IPS-NIHi11 (cell line): ENCODE measurements at places on chromosomes 1 and 21.

- DNase-seq = no peak
These were observed 32.0 kb downstream of the TMEM53 start for GRCh38 chr1:44642255-44642654.

GRCh38 chr1:109112652-109113285 is 1.1 kb upstream of the ELAPOR1 start:
- DNase-seq = peak; percentile 91

GRCh38 chr1:99655376-99655775 is 9.5 kb downstream of the PALMD start:
- no peak for DNase-seq

- DNase-seq = no peak
These were observed 5.7 kb downstream of the S1PR1 start for GRCh38 chr1:101242324-101243050.

DNA sequence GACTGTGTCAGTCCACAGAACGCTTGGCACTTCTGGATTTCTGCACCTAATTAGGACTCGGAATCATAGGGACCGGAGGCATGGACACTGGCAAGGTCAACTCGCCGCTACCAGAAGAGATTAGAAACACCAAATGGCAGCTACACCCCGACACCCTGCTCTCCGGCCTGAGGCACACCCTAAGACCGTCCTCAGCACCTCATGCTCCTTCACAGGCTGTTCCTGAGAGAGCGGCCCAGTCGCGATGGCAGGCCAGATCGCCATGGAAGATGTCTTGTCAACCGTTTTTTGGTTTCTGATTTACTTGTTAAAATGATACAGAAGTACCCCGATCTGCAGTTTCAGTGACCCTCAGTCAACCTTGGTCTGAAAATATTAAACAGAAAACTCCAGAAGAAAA is 46.8 kb downstream of the NPHP4 start:
- no peak for DNase-seq

GRCh38 chr1:63602629-63603028 is 9.4 kb downstream of the PGM1 start:
- DNase-seq = no peak

DNA sequence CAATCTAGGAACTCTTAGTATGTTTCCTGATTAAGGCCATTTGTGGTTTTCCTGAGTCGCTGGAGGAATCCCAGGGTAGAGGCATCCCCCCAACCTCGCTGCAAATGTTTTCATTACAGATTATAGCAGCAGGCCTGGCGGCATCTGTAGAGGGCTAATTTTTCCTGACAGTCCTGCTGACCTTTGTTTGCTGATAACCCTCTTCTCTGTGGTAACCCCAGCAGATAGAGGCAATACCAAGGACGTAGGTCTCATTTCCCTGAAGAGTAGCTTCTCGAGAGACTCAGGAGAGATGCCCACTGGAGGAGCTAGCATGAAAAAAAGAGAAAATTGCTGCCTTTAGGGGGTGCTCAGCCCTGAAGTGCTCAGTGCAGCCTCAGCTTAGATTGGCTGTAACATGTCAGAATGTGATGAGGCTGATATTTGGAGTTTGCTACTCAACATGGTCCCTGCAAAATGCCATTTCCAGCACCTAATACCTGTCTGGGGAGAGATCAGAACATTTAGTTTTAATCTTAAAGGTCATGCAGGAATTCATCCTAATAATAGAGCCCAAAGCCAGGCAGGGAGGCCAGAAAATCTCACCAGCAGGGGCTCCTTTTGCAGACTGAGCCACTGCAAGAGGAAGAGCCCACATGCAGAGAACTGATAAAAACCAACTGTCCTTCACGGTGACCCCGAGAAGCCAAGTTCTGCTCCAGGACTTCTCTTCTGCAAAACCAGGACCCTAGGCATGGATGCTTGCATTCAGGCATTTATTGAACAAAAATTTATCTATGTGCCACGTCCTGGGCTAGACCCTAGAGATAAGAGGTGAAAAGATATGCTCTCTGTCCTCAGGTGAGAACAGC is 184.5 kb downstream of the KAZN start:
- no peak for DNase-seq

- no peak for DNase-seq
These were observed 5.8 kb upstream of the SPRR5 start for GRCh38 chr1:152941037-152941711.

- DNase-seq = no peak
These were observed 2.5 kb upstream of the UBASH3A start for GRCh38 chr21:42401154-42401553.

GRCh38 chr1:211182746-211183145 is 48.8 kb upstream of the KCNH1 start:
- no peak for DNase-seq

DNA sequence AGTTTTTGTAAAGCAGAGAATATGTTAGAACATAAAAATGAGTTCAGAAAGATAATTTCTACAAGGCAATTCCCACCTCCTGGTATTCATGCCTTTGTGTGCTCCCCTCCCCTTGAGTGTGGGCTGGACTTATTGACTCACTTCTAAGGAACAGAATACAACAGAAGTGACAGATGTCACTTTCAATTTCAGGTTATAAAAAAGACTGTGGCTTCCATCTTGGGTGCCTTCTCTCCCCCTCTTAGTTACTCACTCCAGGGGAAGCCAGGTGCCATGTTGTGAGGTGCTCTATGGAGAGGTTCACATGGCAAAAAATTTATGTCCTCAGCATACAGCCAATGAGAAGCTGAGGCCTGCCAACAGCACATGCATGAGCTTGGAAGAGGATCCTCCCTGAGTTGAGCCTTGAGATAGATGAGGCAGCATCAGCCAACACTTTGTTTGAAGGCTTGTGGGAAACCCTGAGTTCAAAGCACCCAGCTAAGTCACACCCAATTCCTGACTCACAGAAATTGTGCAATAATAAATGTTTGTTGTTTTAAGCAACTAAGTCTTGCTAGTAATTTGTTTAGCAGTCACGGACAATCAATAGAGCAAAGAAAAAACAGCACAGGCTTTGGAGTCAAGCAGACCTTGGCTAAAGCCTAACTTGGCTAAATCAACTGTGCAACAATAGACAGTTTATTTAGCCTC is 73.5 kb upstream of the NGF start:
- DNase-seq = no peak

DNA sequence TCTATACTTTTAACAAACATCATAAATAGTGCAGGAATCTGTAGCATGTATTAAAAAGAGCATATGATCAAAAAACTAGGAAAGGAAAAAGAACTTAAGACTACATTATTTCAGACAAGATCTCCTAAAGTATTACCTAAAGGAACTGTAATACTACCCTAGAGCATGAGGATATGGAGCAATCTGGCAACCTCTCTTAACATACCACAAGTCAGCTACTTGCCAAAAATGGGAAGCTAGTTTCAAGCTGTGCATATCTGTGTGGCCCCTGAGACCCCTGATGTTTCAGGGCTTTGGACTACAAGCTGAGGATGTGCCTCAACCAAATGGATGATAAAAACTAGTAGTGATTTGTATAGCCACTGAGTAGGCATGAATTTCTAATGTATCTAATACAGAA is 525.6 kb downstream of the PTBP2 start:
- DNase-seq = no peak

DNA sequence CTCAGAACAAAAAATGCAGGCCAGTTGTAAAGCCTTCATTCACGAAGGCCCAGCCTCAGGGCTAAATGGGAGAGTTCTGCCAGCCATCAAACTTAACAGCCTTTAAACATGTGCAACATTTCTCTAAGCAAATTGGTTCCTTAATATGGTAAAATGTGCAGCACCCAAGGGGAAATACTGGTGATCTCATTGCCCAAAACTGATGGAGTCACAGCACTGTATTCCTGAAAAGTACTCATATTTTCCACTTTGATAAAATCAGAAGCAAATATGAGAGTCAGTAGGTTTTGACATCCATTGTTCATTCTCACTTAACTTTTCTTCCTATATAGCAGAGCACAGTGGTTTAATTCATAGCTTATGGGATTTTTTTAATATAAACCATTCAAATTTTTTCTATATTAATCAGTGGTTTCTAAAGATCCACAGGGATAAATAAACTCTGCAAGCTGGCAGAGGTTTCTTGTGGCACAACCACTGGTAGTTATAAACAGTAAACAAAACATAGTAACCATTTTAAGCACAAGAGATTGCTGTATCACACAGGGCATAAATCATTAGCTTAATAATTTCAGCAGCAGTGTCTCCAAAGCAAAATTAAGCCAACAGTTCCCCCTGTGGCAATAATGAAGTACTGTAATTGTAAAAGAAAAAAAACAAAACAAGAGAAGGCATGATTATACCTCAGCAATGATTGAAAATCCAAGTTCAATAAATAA is 106.9 kb upstream of the LYPLAL1 start:
- peak; percentile 12 for DNase-seq

DNA sequence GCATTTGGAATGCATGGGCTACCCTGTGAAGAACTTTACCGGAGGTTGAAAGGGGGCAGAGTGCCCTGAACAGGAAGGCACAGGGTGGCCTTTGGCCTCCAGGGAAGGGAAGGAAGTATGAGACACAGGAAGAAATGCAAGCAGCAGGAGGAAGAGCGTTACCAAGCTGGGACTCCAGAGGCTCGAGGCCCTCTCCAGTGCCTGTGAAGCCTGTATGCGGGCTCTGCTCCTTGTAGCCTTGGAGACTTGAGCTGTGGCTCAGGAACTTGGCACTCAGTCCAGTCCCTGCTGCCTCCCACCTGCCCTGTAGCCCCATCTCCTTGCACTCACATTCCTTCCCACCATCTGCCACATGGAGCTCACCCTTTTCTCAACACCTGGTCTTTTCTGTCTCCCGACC is 33.5 kb upstream of the RNF19B start:
- no peak for DNase-seq

- DNase-seq = peak; percentile 88
These were observed 62.0 kb upstream of the RASAL2 start for GRCh38 chr1:178031856-178032320.

DNA sequence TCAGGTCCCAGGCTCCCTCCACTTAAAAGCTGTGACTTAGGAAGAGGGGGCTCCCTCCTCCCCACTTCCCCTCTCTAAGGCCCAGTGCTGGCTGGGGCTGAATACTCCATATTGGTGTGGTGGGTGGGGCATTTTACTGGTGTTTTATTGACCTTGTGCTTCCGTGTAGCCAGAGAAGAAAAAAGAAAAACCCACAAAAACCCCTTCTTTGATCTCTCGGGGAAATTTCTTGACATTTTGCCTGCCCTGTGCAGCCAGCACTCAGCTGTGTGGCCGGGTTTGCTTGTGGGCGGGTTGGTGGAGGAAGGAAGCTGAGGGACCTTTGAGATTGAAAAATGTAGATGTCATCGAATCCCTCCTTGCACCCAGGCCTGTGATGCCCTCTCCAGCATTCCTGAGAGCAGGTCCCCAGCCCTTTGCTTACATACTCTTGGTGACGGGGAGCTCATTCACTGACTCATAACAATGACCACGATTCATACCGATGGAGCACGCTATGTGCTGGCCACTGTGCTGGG is 24.8 kb downstream of the TNFRSF8 start:
- no peak for DNase-seq

- DNase-seq = no peak
These were observed 5.0 kb downstream of the GAS5 start for GRCh38 chr1:173862769-173863223.

DNA sequence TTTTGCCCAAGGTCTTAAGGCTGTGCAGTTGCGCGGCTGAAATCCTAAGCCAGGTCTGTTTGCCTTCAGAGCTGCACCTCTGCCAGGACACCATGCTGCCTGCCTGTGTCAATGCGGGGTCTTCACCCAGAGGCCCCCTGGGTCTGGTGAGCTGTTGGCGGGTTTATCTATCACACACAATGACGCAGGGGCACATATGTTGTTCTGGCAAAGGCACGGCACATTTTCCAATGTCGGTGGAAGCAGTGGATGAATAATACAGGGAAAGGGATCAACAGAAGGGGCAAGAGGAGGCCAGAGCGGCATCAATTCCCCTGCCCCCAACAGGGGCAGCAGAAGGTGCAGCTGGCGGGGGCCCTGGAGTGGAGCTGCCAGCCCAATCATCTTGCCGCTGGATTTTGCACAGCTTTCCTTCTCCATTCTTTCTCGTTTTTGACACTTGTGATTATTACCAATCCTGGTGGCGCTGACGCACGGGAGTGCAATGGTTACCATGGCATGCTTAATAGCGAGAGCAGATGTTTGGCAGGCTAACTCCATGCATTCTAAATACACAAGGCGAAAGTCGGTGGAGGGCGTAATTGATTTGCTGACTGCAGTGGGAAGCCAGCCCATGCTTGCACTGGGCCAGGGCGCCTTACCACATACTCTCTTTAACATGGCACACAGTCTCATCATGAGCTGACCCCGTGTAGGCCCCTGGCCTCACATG is 45.8 kb upstream of the CYP2J2 start:
- DNase-seq = no peak

DNA sequence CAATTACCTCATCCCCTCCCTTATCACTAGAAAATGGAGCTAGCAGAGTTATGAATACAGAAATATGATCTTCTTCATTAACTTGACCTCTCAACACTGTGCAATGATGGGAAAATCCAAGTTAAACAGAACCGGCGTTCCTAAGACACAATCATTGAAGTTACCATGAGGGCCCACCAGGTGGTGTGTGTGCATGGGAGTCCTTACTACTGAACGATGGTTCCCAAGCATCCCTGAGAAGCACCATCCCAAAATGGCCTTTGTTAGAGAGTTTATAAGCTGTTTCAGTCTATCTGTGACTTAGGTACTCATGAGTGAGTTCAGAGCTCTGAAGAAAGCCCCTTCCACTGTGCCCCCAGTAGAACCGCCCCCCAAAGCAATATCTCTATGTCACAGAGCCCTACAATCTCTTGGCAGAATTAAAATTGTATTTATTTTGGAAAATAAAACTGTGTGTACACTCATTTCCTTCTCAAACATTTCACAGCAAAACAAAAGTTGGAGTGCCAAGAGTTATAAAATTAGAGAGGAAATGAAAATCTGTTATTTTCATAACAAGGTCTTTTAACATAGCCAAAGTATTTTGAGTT is 56.8 kb downstream of the PLD5 start:
- peak; percentile 70 for DNase-seq

DNA sequence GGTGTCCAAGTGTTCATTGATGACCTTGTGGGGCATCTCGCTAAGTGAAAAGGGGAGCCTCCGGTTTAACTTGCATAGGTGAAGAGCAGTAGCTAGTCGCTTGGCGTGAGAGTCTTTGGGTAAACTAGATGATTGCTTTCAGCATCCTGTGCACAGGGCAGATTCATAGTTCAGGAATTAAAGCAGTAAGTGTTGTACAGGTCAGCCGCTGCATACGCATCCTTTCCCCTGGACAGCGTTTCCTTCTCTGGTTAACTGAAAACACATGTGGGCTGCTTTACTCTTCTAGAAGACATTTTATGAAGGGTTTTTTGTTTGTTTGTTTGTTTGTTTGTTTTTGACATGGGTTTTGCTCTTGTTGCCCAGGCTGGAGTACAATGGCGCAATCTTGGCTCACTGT is 12.1 kb downstream of the NDUFV3 start:
- no peak for DNase-seq
